ENCODE measurements at places on chromosomes 13 and 19.
A peak's percentile ranks its signal among the peaks of the same experiment; 100 is the strongest.

GRCh38 chr13:110062777-110063442 lies 244.0 kb downstream of the COL4A1 start:
- DNase-seq: no peak

DNA sequence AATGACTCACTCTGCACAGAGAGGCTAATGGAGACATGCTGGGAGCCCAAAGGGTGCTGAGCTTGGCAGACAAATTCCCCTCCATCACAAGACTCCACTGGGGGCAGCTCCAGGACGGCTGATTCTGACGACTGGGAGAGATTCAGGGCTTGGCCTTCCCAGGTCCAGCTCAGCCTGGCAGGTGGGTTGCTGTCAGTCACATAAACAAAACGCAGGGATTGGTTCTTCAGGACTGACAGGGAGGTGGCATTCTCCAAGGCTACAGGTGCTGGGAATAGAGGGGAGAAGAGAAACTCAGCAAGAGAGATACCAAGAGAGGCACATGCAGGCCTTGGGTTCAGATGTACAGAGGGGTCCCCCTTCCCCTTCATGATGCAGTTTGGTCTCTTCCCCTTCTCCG lies 10.7 kb upstream of the ZNF175 start:
- no peak for DNase-seq

DNA sequence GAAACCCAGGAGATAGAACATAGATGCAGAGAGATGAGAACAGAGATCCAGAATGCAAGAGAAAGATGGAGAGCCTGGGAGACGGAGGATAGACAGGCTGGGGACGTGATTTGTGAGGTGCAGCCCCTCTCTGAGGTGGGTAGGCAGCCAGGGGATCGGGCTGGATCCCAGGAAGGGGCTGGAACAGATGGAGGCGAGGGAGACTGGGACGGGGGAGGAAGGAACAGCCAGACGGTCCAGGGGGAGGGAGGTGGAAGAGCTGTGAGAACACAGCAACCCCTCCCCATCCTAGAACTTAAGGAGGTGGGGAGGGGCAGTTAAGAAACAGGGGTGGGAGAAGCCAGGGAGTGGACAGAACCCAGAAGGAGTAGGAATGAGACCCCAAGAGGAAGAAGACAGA lies 3.1 kb downstream of the SLC17A7 start:
- peak; percentile 16 for DNase-seq

- DNase-seq: no peak
These were observed 1014.9 kb upstream of the ATXN8OS start for GRCh38 chr13:69092615-69093322.

- no peak for DNase-seq
These were observed 18.5 kb downstream of the UGGT2 start for GRCh38 chr13:96034662-96035061.

- no peak for DNase-seq
These were observed 51.3 kb downstream of the RAB20 start for GRCh38 chr13:110509971-110510786.

DNA sequence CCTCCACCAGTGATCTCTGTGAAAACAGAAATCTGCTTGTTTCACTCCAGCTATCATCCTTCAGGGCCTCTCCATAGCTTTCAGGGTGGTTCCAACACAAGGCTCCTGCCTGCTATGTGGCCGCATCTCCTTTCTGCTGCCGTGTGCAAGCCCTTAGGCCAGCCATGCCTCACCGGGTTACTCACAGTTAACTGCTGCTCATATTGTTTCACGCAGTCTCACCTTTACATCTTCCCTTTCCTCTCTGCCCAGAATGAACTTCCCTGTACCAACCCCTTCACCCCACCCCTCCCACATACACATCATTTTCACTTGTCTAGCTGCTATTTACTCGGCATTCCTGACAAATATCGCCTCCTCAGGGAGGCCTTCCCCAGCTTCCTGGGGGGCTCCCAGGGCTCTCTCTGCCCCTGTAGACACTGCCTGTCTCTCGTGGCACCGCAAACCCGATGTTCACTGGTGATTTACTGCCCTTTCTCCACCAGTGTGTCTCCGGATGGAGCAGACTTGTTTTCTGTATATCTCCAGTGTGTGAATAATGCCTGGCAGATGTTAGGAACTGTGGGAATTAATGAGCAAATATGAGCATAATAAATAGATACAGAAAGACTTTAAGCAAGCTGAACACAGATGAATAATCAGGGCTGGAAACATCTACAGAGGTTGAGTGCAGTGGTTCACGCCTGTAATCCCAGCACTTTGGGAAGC lies 39.3 kb upstream of the GPR183 start:
- peak; percentile 83 for DNase-seq

DNA sequence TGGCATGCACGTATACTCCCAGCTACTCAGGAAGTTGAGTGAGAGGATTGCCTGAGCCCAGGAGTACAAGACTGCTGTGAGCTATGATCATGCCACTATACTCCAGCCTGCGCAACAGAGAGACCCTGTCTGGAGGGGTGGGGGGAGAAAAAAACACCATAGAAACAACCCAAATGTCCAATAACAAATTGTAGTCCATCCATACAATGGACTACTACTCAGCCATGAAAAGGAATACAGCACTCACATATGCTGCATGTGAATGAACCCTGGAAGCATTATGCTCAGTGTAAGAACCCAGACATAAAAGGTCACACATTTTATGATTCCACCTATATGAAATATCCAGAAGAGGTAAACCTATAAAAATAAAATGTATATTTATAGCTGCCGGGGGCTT lies 42.3 kb downstream of the CD320 start:
- DNase-seq: no peak

DNA sequence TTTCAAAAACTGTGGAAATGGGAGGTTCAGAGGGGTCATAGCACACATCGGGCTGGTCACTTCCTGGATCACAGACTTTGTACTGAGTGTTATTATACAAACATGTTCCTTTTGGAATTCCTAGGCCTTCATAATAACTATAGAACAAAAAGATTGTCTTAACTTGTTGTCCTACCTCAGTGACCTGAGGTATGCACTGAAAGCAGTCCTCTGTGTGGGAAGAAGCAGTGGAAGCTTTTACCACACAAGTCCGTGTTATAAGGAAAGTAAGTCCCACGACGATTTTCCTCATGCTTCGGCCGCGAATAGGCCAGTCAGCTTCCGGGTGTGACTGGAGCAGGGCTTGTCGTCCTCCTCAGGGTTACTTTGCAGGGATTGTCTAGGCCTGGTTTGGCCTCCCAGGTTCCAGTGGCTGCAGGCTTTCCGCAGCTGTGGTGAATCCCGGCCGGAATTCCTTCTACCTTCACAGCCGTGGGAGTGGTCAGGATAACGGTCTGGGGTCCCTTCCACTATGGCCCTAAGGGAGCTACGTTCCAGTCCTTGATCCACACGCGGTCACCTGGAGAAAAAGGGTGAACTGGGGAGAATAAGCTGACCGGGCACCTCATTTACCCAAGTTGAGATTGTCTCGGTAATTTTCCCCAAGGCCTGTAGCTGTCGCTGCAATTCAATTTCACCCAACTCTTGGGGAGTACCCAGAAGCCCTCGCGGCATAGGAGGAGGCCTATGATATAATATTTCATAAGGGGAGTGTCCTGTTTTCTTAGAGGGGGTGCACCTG lies 16.0 kb downstream of the NAPSA start:
- DNase-seq: no peak

DNA sequence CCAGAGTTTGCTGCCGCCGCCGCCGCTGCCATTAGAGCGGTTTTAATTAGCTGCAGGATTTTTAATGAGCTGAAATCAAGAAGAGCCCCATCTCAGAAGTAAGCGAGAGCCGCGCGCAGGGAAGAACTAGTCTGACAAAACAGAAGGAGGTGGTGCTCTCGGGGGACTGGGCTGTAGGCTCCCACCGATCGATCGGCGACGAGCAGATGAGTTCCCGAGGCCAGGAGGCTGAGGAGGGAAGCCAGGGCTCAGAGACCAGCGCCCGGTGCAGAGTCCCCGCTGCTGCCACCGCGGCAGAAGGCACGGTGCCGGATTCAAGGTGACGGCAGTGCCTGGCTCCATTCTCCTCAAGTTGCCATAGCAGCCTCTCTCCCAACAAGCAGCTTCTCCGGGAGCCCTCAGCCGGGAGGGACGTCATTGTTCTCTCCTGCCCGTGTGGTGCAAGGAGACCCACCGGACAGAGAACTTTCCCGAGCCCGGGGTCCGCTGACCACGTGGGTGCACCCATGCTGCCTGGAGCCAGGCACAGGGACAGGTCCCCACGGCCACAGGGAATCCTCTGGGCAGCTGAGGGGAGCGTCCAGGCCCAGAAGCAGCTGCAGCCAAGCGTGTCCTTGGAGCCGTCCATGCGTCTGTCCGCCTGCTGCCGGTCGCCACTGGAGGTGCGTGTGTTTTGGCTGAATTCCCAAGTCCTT lies 62.9 kb downstream of the CHST8 start:
- DNase-seq: no peak

DNA sequence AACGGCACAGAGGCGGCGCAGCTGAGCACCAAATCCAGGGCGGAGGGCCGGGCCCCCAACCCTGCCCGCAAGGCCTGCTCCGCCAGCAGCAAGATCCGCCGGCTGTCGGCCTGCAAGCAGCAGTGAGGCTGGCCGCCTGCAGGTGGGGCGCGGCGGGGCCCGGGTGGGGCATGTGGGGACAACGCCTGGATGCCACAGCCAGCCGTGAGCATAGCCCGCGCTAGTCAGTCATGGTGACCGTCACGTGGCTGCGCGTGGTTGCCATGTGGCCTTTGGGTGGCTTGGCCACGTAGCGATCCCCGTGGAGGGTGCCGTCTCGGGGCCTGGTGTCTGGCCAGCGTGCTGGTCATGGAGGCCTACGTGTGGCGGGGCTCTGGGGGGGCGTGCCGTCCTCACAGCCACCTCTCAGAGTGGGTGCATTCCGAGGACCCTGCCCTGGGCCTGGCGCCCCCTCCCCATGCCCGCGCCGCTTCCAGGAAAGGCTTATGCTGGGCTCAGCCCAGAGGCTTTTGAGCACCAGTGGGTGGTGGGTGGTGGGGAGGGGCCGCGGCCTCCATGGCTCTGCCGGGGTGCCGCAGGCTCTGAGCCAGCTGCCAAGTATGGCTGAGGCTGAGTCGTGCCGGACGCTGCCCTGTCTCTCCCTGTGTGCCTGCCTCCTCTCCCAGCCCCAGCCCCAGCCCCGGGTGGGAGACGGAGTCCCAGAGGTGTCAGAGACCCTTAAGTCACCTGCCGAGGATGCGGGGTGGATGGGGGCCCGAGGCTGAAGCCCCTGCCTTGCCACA lies 11.1 kb downstream of the CBARP start:
- no peak for DNase-seq

DNA sequence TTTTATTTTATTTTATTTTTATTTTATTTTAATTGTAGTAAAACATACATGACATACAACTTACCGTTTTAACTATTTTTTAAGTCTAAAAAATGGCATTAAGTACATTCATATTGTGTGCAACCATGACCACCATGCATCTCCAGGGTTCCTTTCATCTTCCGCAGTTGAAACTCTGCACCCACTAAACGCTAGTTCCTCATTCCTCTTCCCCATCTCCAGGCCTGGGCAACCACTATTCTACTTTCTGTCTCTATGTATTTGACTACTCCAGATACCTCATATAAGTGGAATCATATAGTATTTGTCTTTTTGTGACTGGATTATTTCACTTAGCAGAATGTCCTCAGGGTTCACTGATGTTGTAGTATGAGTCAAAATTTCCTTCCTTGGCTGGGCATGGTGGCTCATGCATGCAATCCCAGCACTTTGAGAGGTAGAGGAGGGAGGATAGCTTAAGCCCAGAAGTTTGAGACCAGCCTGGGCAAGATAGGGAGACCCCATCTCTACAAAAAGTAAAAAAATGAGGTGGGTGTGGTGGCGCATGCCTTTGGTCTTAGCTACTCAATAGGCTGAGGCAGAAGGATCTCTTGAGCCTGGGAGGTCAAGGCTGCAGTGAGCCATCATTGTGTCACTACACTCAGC lies 55.7 kb upstream of the ZNF507 start:
- no peak for DNase-seq

- DNase-seq: no peak
These were observed 5.3 kb downstream of the FAM216B start for GRCh38 chr13:42786715-42787114.

DNA sequence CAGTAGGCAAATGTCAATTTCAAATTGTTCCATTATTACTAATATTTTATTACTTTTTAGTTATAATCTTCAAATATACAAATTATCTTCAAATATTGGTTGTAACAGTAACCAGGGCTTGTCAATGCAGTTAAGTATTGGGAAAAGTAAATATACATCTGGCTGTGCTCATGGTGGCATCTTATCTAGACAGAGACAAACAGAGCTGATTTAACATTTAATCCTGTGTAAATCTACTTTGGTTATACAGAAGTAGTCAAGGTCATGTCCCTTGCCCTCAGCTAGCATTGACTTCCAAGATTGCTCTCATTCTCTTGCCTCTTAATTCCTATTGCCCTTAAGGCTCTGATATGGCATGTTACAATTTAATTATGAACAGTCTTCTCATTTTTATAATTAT lies 98.4 kb upstream of the KLHL1 start:
- no peak for DNase-seq

GRCh38 chr13:46359714-46360113 lies 27.3 kb downstream of the RUBCNL start:
- no peak for DNase-seq

DNA sequence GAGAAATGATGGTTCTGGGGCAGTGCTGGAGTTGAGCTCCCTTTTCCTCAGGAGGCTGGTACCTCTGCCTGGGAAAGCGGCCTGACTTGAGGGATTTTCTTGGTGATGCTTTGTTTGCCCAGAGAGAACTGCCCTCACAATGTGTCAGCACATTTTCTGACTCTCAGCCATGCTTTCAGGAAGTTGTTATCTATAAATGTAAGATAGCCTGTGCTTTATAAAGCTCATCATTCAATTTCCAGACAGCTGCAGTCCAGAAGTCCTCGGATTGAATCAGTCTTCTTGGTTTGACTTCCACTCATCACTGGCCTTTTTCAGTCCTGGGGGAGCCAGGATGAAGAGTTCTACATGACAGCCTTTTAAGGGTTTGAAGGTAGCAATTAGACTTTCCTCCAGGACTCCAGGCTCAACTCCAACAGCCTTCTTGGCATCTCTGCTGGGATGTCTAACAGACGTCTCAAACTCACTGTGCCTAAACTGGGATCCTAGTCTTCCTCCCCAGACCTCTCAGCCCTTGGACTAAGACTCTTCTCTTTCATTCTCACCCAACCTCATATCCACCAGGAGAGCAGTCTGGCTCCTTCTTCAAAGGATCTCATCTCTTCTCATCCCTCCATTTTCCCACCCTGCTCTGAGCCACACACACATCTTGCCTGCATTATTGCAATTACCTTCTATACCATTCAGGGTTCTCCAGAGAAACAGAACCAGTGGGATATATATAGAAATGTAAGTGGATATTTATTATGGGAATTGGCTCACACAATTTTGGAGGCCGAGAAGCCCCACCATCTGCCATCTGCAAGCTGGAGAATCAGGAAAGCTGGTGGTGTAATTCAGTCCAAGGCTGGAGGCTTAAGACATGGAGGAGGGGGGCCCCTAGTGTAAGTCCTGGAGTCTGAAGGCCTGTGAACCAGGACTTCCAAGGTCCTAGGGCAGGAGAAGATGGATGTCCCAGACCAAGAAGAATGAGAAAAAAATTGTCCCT lies 13.1 kb downstream of the ERICH6B start:
- no peak for DNase-seq

- peak; percentile 68 for DNase-seq
These were observed 16.4 kb downstream of the ZNF574 start for GRCh38 chr19:42092350-42092749.

GRCh38 chr19:676007-676338 lies 219 bp upstream of the FSTL3 start:
- no peak for DNase-seq

Data from NCI-H1694 treated with DMSO at 0.1 percent for 48 hours (cell line).